ENCODE measurements at places on chromosomes 1 and 21.

DNA sequence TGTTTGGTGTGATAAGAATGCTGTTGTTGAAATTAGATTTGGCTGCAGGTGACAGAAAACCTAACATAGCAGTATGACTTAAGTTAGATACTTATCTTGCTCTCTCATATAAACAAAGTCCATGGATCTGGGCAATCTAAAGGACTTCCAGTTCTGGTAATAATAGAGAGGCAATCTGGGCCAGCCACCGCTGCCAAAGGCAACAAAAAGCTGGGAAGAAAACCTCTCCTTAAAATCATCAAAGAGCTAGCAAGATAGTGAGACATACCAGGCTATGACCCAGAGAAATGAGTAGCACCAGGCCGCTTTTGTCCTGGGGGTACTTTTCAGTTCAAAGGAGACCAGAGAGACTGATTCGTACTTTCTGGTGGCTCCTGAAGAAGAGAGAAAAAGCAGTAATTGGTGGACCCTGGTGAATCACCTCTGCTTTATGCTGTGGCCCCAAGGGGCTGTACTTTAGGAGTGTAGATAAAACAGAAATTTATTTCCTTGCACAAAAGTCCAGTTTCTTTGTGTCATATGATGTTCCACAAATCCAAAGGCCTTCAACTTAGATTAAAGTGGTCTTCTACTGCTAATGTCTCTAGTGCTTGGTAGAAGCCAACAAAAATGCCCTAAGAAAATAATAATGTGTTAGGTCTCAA, 125.4 kb downstream of the TBX19 start:
- DNase-seq: no peak

DNA sequence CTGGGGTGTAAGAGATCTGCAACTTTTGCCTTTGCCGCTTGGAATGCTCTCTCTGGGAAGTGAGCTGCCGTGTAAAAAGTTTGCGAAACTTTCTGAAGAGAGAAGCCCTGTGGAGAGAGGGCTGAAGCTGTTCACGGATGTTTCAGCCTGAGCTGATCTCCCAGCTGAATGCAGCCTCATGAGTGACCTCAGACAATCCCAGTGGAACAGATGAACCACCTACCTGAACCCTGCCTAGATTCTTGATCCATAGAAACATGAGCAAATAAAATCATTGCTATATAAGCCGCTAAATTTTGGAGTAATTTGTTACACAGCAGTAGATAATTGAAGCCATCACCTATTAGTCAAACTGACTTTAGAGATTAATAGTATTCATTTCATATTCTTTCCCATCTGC, 4.4 kb upstream of the ALG6 start:
- DNase-seq: no peak

DNA sequence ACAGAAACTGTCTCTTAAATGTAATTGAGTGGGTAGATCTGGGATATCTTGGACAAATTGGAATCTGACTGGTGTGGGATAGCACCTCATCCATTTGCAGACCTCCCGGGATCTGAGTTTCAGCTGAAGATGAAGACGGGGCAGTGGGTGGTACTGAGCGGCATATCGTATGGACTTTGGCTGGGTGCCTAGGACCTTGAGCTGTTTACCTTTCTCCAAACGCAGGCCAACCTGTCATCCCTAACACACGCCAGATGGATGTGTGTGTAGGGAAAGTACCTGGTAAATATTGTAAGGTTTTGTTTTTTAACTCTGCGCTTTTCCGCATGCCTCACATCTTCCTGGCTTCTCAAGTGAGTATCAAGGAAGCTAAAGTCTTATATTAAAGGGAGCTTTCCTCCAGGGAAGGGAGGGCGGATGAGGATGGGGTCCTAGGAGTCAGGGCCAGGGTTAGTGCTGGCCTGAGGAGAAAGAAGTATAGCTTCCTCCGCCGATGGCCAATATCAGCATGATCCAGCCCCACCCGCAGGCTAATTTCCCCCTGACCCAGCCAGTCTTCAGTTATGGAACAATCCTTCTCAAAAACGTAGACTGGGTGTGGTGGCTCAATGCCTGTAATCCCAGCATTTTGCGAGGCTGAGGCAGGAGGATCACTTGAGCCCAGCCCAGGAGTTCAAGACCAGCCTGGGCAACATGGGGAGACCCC, 26.2 kb downstream of the ATP8B2 start:
- DNase-seq: no peak

GRCh38 chr1:191260056-191260455, 782.4 kb upstream of the BRINP3 start:
- DNase-seq: no peak

DNA sequence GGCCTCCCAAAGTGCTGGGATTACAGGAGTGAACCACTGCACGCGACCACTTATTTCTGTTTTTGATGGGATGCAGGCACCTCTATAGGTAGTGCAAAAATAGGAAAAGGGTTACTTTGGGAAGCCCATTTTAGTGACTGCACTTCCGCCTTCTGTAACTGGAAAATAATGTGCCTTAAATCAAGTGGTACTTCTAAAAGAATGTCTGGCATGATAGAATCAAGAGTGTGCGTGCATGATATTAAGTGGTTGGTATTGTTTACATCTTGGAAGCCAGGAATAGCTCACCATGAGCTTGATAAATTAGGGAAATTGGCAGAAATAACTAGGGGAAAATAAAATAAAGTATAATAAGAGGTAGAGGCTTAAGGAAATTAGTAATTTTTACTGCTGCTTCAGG, 1067.0 kb downstream of the ADGRL2 start:
- DNase-seq: no peak

DNA sequence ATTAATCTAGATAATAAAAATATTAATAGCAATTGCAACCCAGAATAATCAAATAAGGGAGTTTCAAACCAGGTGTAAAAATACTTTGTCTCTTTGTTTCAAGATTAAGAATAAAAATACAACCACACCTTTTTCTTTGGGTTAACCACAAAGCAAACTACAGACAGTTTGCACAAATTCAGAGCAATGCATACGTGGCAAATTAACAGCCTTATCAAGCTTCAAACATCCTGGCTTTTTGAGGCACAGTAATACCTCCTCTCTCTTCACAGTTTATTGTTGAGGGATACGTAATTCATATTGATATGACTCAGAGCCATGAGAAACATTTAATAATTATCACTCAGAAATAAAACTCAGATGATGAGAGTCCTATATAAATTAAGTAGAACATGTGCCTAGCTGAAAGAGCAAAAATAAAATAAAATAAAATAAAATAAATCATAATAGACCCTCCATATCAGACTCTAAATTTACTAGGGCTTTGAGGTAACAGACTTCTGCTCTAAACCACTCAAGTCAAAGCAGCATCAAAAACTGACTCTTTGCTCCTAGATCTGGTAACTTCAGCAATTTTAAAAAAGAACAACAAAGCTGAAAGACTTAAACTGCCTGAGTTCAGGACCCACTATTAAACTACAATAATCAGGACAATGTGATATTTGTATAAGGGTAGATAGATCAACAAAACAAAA, 11.4 kb downstream of the EDEM3 start:
- DNase-seq: no peak
